Stimulated activated naive B cell treated with anti-CD40 and anti-IgM and Interleukin-4, amounts not matched to agents 10 μg/mL and 1 μg/mL and 100 μg/mL, for 72 hours (primary cell): ENCODE measurements at places on chromosomes 12 and 14.
A peak's percentile ranks its signal among the peaks of the same experiment; 100 is the strongest.

DNA sequence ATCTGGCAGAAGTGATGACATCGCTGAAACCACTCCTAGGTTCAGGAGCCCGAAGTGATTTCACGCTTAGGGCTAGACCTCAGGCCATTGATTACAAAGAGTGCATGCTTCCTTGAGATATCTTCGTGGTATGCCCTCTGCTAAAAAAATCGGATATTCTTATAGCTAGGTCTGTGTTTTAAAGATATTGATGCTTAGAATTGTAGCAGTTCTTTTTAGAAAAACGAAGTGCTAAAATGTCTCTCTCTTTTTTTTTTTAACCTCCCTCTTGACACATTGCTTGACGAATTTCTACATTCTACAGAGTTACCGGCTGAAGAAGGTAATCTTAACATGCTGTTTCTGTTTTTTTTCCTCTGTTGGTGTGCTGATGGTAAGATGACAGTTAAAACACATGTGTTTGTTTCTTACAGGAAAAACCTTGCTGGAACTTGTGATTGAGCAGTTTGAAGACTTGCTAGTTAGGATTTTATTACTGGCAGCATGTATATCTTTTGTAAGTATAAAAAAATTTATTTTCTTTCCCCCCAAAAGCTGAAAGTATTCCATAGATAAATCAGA lies 1.3 kb downstream of the ATP2A2 start:
- DNase-seq, result no peak

DNA sequence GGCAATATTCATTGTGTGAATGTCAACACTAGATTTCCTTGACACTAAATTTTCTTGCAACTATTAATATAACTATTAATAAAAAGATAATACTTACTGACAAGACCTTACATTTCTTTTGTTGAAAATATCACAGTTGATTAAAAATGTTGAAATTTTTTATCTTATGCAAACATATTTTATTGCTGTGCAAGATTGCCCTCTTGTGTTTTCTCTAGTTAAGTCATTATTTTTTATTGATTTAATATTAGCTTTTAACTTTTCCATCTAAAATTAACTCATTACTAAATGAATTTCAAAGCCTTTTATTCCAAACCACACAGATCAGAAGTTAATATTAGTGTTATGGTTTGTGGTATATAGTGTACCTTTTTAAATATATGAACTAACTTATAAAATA lies 11.7 kb upstream of the NAA30 start:
- no peak for DNase-seq

GRCh38 chr14:84929086-84929485 lies 600.9 kb upstream of the FLRT2 start:
- DNase-seq, result no peak

GRCh38 chr14:87066221-87066817 lies 926.7 kb downstream of the GALC start:
- no peak for DNase-seq

DNA sequence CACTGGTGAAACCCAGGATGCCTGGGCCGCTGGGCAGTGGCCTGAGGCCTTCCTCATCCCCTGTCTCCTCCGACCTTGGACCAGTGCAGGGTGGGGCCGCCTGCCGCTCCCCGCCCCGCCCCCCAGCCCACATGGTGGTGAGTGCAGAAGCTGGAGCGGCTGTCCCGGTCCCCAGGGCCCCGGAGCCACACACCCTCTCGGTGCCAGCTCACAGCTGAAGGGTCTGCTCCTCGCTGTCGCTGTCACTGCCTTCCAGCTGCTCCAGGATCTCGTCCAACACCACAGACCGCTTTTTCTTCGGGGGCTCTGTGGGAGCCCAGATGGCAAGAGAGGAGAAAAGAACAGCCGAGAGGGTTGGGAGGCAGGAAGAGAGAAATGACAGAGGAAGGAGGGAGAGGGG lies 143.1 kb downstream of the RBM19 start:
- DNase-seq, result no peak

DNA sequence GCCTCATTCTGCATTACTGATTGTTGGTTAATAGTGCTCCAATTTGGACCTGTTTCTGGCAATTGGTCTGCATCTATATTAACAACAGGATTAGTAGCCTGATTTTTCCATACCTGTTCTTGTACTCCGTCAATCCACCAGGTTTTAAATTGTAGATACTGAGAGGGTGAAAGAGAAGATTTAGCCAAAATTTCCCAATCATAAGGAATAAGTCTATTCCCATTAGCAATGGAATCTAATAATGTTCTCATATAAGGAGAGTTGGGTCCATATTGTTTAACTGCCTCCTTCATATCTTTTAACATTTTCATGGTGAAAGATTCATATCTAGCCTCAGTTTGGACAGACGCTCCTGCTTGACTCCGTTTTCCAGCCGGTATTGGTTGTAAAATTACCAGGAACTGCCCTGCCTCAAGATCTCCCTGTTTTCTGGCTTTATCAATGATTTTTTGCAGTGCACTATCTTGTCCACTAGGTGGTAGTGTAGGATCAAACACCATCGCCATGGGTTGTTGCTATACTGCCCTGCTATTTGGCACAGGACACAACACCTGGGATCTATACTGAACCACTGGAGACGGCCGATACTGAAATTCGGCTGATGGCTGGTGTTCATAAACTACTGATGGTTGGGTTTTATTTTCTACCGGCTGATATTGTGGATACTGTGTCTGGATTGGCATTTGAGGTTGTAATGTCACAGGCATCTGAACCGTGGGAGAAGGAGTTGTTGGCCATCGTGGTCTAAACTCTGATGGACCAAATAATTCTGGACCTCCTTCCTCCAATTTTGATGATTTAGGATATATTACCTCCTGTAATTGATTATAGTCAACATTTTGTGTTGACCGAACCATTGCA lies 25.2 kb downstream of the DHRS4L2 start:
- peak; percentile 47 for DNase-seq

GRCh38 chr14:62453226-62453625 lies 592.0 kb downstream of the KCNH5 start:
- no peak for DNase-seq

DNA sequence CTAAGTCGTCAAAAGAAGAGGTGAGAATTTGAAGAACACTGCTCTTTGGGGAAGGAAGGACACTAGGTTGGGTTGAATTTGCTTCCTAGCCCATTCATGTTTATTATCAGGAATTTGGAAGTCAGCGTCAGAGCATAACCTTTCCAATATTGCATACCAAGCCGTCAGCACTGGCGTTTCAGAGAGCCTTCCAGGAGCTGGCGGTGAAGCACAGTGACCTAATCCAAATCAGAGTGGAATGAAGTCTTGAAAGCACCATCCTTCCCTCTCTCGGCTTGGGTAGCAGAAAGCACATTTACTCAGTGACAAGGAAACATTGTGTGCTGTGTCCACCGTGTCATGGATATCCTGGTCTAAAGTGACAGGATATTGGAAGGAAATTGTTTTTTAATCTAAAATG lies 240.3 kb upstream of the PELI2 start:
- no peak for DNase-seq

GRCh38 chr14:34701808-34702207 lies 12.6 kb downstream of the CFL2 start:
- DNase-seq, result no peak

- DNase-seq, result no peak
These were observed 1.0 kb upstream of the CAMKK2 start for GRCh38 chr12:121297435-121297991.

GRCh38 chr12:123351349-123351748 lies 13.3 kb downstream of the SBNO1 start:
- no peak for DNase-seq

DNA sequence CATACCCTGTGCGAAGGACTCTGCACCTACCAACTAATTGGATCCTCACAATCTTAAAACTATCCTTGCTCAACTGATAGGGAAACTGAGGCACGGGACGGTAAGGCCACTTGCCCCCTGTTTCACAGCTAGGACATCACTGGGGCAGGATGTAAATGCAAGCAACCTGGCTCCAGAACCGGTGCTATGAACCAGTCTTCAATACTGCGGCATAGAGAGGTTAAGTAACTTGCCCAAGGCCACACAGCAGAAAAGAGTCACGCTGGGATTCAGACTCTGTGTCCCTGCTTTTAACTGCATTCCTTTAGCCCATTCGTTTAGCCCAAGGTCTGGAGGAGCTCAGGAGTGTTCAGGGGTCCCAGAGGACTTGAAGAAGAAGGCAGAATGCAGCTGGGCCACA lies 76.1 kb downstream of the NCOR2 start:
- DNase-seq, result no peak

DNA sequence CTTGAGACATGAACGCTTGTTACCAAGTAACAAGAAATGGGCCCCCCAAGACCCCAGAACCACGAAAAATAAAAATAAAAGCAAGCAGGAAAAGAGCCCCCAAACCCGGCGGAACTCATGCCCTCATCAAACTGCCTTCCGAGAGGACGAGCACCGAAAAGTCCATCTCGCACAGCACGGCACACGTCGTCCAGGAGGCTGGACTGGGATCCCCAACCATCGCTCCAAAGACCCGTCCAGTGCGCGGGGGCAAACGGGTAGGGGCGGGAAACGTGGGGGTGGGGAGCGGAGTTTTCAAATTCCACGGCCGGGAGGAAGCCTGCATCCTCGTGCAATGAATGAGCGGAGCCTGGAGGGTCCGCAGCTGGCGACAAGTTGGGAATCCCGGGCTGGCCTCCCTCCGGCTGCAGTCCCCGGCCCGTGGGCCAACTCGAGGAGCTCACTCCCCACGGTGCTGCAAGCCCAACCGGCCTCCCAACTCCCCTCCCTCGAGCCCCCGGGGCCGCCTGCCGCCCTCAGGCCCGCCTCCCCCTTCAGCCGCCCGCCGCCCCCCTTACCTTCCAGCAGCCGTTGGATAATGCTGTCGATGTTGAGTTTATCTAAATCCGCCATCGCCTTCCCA lies 484 bp downstream of the PPP1CC start:
- DNase-seq, result no peak

GRCh38 chr14:50740856-50741255 lies 72.8 kb upstream of the SAV1 start:
- DNase-seq, result no peak
